Hematopoietic multipotent progenitor cell treated with erythropoietin and hydrocortisone succinate and interleukin-3 and kit ligand, for 15 days (in vitro differentiated cells): ENCODE measurements at places on chromosomes 13 and 19.

GRCh38 chr13:41061914-41062837 is 867 bp downstream of the WBP4 start:
- DNase-seq = peak; percentile 68

DNA sequence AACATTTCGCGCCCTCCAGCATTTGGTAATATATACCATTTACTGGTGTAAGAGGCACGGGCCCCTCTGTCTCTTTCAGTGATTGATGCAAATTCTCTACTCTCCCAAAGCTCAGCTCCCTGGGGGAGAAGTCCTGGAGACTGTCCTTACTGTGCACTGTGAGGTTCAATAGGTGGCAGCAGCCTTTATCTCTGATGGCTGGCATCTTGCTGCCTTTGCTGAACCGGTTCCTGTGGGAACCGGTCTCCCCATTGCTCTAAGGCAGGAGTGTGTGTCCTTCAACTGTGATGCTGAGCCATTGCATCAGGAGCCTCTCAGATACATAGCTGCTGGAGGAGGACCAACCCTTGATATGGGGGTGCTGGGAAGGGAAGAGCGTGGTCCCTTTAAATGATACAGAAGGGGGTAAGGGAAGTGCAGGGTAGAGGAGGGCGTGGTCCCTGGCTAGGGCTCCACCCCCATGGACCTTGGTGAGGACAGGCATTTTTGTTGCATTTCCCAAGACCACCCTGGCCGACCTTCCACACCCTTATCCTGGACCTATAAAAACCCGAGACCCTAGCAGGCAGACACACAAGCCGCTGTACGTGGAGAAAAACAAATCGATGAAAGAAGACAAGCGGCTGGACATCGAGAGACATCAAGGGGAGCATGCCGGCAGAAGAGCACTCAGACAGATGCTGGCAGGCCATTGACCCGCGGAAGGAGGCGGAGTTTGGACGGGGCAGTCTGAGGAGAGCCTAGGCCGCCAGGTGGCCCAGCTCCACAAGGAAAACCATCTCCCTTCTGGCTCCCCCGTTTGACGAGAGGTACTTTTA is 41.1 kb upstream of the GTF3A start:
- DNase-seq = no peak

- DNase-seq = no peak
These were observed 8.4 kb upstream of the CEBPA start for GRCh38 chr19:33310606-33311325.

GRCh38 chr19:52307275-52307674 is 10.3 kb downstream of the ZNF480 start:
- DNase-seq = no peak

DNA sequence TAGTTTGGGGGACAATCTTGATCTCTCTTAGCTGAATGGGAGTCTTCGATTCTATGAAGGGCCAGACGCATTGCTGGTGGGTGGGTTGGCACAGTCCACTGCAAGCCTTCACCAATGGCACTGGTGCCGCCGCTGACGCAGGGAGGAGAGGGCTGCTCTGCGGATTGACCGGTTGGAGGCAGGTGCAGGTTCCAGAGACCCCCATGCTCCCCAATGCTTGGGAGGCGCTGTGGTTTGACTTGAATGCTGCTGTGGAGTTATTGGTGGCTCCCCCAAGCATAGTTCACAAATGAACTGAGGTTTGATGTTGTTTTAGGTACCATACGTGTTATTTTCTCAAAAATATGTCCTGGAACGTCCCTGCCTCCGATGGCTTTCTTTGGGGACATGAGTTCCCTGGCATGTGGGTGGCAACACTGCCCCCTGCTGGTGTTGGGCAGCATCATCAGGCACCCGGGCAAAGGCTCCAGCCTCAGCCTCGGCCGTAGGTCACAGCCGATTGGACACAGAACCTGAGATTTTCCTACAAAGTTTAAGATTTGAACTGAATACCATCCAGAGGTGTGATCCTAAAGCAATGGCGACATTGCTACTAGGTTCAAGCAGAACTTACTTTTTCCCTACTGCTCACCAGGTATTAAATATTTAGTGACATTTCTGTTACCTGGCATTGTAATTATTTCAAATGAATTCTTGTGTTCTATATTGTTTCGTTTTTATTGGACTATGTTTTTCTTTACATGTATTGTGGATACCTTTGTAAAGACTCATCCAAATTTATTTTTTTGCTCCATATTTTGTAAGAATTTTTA is 95.5 kb downstream of the ANKRD10 start:
- peak; percentile 66 for DNase-seq

GRCh38 chr13:73879346-73880015 is 254.7 kb downstream of the KLF12 start:
- DNase-seq = no peak

DNA sequence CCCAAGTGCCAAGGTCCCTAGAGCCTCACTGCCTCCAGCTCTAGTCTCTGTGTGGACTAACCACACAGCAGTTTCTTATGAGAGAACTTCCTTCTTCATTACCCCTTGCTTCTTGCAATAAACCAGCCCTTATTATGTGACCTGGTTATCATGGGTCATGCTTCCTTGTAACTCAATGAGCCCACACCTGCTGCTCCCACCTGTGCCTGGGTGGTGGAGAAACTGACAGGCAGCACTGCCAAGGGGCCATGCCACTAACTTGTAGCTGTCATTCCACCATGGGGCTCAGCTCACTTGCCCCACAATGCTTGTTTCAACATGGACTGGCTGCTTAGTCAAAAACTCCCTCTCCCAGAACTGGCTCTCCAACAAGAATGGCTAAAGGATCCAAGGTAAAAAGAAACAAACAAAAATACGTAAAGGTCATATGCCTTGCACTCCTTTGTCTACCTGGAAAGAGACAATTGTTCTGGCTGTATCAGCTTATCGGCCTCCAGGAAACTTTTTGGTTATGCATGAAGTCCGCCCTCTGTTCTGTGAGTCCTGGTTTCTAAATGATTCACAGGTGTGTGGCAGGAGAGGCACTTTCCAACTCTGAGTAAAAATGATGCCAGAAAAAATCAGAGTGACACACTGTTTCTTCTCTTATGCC is 446.4 kb downstream of the COG6 start:
- DNase-seq = no peak

- DNase-seq = no peak
These were observed 67.7 kb upstream of the STARD13 start for GRCh38 chr13:33353210-33353609.

DNA sequence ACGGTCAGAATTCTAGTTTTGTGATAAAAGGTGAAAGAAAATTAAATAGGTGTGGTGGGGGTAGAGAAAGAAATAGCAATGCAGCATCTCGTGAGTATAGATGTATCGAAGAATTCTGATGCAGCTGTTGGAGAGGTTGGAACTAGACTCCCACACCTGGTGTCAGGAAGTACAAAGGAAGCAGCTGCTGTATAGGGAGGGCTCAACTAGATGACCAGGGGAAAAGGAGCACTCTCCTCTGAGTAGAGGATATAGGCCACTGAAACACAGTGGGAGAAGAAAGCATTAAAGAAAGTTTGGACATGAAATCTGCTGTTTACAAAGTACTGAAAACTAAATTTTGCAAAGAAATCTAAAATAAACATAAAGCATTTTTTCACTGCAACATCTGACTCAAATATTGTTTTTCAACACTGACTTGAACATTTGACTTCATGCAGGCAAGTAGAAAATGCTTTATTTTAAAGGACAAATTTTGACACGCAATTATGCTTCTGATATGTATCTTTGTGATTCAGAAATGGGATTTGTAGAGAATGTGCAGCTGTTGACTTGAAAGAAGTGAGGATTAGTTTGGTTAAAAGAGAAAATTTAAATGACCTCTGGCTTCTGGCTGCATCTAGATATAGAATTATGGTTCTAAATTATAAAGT is 82.2 kb downstream of the MIPEP start:
- DNase-seq = no peak

GRCh38 chr19:13985771-13986347 is 20.3 kb downstream of the RFX1 start:
- DNase-seq = no peak

DNA sequence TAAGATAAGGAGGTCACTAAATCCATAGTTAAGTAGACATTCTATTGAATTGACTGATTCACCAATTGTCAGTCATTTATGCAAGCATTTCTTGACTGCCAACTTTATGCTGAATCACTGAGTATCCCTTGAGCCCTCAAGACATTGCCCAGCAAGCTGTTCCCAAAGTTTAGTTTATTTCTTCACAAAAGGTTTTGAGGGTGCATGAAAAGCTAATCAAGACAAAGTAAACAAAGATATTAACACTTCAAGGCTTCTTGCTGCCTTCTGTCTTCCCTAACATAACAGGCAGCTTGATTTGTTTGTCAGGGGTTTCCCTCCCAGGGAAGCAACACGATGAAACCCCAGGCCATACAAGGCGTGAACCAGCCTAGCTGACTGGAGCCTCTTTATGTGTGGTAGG is 374.4 kb downstream of the SPRY2 start:
- no peak for DNase-seq

DNA sequence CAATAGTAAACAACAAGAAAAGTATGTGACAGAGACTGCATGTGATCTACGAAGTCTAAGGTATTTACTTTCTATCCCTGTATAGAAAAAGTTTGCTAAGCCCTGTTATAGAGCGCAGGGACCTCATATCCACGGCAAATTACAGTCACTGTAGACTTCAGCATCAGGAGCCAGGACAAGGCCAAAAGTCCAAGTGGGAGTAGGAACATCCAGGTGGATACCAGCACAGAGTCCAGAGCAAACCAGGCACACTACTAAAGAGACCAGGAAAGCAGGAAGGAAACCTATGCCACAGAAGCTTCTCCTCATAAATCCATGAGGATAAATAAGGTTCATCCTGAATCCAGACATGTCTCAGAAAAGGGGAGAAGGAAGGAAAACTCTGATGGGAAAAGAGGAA is 342.2 kb upstream of the HTR2A start:
- DNase-seq = no peak

- no peak for DNase-seq
These were observed 1379.8 kb upstream of the ATXN8OS start for GRCh38 chr13:68727798-68728197.

DNA sequence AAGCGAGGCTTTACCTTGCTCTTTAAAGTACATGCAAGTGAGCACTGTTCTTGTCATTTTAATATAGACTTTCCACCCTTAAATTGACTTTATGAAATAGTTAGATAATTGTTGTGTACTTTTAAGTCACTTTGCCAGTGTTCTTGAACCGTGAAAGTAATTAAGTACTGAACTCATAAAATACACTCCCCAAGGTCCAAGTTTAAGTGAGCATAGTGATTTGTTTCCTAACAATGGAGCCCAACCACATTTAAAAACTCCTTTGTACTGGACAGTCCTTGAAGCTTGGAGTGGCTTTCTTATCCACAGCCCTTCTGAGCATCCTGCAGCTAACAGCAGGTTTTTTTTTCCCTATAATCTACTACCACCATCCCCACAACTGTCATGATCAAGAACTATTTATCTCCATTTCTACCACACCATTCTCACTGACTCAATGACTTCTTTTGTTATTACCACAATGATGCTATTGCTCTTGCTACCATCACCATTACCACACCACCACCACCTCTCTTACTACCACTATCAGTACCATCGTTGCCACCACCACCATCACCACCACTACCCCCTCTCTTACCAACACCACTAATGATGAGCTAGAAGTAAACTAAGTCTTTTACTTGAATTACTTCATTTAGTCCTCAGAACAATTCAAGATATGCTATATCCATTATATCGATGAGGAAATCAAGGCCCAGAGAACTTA is 452.6 kb downstream of the DIAPH3 start:
- DNase-seq = no peak

DNA sequence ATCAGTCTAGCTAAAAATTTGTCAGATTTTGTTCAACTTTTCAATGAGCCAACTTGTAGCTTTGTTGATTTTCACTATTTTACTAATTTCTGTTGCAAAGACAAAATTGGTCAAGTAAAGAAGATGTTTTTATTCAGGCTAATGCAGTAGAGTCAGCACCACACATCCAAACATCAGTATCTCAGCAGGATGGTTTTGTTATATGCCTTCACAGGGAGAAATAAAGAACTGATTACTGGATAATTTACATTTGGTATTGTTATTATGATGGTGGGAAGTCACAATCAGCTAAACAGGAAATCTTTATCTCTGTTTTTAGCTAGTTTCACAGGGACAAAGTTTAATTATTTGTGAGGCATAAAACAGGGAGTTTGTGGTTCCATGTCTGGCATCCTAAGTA is 713.4 kb downstream of the SLITRK5 start:
- no peak for DNase-seq

DNA sequence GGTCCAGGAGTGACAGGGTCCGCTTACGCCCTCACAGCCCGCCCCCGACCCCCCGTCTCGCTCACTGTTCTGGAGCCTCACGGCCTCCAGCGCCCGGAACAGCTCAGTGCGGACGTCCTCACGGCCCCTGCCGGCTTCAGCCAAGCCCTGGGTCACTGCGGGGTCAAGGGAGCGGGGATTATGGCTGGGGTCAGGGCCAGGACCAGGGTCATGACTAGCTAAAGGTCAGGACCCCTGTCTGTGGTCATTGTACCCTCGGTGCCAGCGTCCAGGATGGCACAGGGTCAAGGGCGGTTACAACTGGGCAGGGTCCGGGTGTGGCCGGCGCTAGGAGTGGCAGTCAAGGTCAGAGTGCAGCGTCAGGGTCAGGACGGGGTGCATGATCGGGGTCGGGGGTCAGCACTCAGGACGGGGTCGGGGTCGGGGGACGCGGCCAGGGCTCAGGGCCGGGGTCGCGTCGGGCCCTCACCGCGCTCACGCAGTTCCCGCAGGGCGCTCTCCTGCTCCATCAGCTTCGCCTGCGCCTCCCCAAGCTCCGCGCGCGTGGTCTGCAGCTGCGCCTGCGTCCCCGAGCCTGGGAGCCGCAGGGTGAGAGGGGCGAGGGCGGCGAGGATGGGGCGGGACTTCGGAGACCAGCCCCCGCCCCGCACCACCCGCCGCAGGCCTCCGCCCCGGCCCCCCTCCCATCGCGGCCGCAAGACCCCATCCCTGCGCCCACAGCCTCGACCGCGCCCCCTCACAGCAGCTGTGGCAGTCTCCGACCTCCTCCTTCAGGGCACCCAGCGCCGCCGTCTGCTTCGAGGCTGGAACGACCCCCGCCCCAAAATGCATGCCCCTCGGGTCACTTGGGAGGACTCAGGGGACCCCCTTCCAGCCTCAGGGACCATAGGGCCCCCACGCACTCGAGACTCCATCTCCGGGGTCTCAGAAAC is 1.4 kb downstream of the CLEC4G start:
- DNase-seq = no peak

- no peak for DNase-seq
These were observed 2.7 kb downstream of the SMAD9 start for GRCh38 chr13:36917311-36917710.

DNA sequence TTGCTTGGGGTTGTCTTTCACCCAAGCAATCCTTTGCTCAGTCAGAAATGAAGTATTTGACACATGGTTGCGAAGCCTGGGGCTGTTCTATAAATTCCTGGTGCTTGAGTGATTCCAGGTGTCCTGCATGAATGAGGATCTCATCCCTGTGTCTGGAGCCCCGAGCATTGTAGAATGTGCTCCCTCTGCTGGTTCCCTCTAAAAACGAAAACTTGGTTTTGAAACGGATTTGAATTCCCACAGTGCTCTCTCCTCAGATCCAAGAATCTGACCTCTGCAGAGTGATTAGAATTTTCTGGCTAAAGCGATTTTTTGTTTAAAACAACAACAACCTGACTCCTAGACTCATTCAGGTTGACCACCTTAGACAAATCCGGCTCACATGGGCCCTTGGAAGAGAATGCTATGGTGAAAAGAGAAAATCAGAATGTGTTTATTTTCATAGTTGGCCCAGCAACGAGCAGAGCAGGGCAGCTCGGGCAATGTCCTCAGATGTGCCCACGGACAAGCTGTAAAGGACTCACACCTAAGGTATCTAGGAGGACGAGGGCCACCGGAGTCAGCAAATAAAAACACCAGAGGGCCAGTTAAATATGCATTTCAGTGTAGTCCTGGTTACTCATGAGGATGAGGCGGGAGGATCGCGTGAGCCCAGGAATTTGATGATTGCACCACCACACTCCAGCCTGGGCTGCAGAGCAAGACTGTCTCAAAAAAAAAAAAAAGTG is 8.7 kb upstream of the ATP12A start:
- no peak for DNase-seq
